ENCODE measurements at places on chromosomes 1 and 21.

DNA sequence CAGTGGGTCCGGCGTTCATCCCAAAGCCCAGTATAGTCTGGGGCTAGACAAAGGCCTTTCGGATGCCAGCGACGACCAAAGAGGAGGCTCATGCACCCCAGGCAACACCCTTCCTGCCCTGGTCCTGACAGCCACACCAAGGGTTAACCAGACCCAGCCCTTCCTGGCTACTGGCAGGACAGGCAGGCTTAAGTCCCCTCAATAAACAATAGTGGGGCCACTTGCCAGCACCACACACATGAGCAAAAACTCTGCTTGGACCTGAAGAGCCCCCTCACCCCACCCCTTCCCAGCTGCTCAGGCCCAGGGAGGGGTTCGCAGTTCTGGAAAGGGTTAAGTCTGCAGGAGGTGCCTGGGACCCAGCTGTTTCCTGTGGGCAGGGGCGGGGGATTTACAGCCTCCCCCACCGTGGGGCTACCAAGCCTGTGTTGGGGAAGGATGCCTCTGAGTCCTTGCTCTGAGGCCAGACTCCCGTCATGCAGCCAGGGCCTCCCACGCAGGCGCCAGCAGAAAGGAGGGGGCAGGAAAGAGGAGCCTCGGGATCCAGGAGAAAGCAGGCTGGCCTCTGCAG is 18.2 kb downstream of the PHLDA3 start:
- DNase-seq: no peak

- DNase-seq: no peak
Observed at GRCh38 chr1:175169286-175170018, 23.1 kb downstream of the KIAA0040 start.

DNA sequence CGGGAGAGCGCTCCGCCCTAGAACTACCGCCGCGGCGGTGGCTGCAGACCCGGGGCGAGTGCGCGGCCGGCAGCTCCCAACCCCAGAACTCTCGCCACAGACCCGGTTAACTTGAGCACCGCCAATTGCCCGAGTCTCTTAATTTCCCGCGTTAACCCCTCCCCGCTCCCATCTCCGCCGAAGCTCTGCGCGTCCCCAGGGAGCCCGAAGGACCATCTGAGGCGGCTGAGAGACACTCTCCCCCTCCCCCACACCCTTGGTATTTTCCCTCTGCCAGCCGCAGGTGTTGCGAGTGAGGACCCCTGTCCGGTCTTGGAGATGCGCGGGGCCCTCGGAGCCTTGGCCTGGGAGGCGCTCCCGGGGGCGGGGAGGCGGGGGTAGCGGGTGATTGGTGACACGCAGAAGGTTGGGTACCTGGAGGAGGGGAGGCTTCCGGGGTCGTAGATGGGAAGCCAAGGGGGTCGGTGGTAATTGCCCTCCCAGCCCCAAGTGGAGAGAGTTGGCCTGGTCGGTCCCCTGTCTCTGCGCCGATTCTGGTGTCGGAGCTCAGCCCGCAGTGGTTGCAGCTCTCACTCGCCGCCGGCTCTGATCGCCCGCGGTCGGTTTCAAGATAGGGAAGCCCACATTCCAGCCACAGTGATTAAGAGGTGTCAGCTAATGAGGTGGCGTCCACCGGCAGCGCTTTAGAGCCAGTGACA is 858 bp upstream of the SUSD4 start:
- DNase-seq: no peak

DNA sequence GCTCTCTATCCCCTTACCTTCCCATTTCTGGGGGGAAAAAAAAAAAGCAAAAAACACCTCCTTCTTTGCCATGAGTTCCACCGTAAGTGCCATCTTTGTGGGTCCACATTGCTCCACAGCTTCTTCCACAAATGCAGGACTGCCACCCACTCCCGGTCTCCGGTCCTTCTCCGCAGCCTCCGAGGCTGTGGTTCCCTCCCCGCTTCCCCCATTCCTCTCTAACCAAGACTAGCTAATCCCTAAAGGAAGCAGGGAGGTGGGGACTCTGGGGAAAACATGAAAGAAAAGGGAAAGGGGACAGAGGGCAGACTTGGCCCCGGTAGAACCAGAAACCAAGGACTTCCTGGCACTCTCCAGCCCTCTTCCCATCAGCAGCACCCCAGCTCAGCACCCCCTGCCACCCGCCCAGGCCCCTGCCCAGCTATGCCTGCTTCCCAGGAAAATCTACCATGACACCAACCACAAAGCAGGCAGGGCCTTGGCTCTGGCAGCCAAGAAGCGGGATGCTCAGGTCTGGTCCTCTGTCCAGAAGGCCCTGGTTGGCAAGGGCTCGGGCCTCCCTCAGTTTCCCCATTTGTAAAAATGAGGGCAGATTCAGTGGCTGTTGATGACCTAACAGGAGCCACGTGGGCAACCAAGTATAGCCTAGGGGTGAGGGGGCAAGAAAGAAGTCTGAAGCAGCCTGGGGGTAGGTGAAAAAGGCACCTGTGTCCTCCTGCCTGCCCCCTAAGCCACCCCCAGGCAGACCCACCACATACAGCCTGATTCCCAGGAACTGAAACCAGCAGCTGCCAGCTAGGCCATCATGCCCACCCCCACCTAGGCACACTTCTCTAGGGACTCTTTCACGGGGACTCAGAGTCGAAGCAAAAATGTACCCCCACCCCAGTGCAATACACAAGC is 2.5 kb downstream of the EPHA2 start:
- DNase-seq: no peak

- no peak for DNase-seq
Observed at GRCh38 chr1:189269011-189269410, 1208.7 kb downstream of the BRINP3 start.

DNA sequence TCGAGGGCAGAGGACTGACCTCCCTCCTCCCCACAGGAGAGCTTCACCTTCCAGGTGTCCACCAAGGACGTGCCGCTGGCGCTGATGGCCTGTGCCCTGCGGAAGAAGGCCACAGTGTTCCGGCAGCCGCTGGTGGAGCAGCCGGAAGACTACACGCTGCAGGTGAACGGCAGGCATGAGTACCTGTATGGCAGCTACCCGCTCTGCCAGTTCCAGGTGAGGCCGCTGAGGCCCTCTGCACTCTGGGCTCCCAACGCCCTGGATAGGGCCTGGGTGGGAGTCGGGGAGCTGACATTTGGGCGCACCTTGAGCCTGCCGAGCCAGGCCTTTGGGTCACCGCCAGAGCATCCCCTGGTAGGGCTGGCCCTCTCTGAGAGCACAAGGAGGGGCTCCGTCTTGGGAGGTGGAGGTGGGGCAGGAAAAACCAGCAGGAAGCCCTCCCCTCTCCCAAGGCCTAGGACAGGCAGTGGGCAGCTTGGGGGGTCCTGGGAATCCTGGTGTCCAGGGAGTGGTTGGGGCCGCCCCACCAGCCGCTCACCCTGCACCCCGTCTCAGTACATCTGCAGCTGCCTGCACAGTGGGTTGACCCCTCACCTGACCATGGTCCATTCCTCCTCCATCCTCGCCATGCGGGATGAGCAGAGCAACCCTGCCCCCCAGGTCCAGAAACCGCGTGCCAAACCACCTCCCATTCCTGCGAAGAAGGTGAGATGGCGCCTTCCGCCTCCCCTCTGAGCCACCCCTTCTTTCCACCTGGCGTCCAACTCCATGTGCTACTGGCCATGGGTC is 65.1 kb downstream of the PIK3CD start:
- no peak for DNase-seq

- DNase-seq: no peak
Observed at GRCh38 chr1:115340879-115341278, 2.8 kb upstream of the NGF start.

DNA sequence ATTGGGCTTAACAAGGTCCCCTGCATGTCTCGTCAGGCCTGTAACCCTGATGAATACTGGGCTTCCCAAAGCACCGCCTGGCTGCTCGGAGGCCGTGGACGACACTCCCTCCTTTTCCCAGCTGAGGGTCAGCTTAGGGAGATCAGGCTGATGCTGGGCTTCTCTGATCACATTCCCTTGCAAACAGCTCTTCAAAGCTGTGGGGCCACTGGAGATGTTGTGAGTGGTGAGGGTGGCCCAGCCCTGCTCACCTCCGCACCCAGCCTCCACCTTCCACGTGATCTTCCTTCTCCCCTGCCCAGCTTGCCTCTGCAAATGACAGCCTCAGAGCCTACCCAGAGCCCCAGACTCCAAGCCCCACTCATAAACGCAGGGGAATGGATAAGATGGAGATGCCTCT is 195.4 kb downstream of the GRIK3 start:
- no peak for DNase-seq

GRCh38 chr1:224058303-224058702 is 55.6 kb upstream of the FBXO28 start:
- DNase-seq: no peak

DNA sequence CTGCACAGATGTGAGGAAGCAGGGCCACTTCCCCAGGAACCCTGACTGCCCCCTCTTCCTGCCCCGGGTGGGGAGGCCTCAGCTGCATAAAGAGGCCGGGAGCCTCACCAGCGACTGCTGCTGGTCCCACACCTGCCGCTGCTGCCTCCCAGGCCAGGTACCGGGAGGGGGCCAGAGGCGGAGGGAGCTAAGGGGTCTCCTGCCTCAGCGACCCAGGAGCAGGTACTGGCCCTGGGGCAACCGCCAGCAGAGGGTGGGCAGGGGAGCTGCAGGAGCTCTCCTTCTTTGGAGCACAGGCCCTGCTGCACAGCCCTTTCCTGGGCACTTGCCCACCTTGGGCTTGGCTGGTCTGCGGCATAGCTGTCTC is 6.8 kb downstream of the GJC2 start:
- no peak for DNase-seq

- DNase-seq: no peak
Observed at GRCh38 chr1:20390589-20391331, 95.2 kb downstream of the CAMK2N1 start.

GRCh38 chr1:23930861-23931490 is 17.8 kb upstream of the CNR2 start:
- no peak for DNase-seq

DNA sequence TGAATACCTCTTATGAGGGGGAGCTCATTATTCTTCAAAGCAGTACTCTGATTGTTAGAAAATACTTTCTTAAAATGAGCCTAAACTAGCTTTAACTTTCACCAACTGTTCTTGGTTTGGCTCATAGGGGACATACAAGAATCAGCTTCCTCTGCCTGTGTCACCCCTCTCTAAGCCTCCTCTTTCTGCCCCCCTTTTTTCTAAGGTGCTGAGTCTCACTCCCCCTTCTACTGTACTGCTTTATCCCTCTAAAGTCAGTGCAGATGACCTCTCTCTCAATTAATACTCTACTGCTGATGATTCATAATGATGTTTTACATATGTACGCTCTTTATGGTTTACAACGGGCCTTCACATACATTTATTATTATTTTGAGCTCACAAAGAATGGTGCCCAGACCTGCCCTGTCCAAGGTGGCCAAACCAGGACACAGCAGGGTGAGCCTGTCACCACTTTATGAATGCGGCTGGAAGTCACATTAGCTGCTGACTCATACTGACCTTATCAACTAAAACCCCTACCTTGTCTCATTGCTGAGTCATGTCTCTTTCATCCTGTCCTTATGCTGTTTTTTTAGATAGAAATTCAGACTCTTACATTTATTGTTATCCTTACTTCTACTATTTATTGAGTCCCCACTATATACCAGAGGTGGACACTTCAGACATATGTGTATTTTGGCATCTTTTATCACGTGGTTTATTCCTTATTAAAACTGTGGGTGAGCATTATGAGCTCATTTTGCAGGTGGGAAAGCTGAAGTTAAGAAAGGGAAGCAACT is 126.9 kb downstream of the RNF220 start:
- DNase-seq: no peak

DNA sequence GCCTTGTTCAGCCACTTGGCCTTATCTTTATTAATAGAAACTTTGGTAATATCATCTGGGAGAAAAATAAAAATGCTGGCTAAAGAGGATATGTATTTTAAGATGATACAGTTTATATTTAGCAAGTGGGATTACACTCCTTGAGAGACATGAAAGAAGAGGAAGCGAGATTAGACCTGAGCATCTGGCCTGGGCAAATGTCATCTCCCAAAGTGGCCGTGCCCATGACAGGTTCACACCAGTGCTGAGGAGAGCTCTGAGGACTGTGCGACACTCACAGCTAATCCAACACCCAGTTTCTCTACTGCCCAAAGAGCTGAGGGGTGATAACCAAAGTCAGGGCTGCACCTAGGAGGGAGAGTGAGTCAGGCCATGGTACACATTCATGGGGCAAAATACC is 121.7 kb upstream of the DUSP10 start:
- DNase-seq: no peak

GRCh38 chr1:243354511-243355153 is 98.8 kb downstream of the SDCCAG8 start:
- no peak for DNase-seq

- no peak for DNase-seq
Observed at GRCh38 chr1:57722285-57722978, 298.6 kb upstream of the DAB1 start.

- DNase-seq: no peak
Observed at GRCh38 chr1:237754627-237755026, 136.1 kb downstream of the ZP4 start.

DNA sequence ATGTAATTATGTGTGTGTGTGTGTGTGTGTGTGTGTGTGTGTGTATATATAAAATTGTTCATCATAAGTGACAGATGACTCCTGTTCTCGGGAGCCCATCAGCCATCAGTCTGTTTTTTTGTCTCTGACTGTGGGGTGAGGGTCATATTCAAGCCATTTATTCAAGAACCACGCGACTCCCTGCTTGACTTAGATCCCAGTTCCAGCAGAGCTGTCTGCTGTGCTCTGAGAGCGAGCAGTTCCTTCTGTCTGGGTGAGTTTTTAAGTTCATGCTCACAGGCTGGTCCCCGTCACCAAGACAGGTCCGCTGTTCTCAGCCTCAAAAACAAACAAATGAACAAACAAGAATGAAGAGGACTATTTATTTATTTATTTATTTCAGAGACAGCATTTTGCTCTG is 18.3 kb upstream of the NPPB start:
- DNase-seq: no peak

DNA sequence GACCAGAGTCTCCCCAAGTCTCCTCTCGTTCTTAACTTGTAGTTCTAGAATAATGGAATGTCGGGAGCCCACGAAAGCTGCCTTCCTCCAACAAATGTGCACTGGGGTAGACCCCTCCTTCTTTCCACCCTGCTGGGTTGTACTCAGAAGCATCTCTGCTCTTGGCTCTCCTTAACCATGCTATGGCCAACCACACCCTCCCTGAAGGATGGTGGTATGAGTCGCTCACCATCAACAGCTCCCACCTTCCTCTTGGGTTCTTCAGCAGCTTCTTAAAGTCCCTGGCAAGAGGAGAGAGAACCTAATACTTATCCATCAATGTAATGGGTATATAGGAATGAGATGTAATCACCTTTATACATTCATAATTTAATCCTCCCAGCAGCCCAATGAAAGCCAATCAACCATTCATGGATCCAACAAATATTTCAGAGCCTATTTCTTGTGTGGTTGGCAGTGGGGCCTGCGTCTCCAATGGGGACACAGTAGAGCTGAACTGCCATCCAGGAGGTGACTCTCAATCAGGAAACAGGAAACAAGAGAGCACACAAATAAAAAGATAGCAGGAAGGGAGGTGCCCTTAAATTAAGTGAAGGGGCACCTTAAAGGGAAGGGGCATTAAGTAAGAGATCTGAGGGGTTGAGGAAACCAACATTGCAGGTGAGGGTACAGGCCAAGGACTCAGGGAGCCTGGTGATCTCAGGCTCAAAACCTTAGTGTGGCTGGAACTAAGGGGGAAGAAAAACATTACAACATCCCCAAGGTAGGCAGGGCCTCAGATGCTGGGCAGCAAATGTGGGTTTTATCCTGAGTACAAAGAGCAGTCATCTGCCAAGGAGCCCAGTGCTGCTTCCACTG is 64.4 kb upstream of the ETS2 start:
- DNase-seq: no peak
